ENCODE measurements at places on chromosomes 7 and 10.
A peak's percentile ranks its signal among the peaks of the same experiment; 100 is the strongest.

DNA sequence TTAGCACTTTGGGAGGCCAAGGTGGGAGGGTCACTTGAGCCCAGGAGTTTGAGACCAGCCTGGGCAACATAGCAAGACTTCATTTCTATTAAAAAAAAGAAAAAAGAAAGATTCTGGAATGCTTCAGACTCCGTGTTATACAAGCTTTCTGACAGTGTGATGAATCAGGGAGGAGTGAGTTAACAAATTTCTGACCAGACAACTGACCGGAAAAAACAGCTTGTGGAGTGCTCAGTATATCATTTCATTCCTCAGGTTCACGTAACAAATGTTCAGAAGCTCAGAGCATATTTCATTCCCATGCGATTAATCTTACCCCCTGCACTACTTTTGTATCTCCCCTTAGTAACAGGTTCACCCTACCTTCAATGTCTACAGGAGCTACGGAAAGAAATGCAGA is 28.6 kb upstream of the TNPO3 start:
- DNase-seq, result no peak

DNA sequence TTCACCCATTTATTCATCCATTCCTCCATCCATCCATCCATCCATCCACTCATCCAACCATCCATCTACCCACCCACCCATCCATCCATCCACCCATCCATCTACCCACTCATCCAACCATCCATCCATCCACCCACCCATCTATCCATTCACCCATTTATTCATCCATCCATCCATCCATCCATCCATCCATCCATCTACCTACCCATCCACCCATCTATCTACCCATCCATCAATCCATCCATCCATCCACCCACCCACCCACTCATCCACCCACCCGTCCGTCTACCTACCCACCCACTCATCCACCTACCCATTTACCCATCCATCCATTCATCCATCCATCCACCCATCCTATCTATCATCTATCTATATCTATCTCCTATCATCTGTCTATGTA is 169.4 kb upstream of the SHH start:
- no peak for DNase-seq

- DNase-seq, result no peak
These were observed 3.7 kb upstream of the ELMO1 start for GRCh38 chr7:37452346-37452745.

DNA sequence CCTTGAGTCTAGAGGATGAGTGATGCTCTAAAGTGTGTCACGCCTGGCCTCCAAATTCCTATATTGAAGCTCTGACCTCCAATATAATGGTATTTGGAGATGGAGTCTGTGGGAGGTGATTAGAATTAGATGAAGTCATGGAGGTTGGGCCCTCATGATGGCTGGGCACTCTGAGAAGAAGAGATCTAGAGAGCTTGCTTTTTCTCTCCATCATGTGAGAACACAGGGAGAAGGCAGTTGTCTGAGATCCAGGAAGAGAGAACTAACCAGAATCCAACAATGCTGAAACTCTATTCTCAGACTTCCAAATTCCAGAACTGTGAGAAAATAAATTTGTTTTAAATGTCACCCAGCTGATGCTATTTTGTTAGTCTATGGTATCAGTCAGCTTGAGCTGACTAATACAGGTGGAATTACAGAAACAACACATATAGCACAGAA is 15.1 kb downstream of the RNF216 start:
- DNase-seq, result no peak

DNA sequence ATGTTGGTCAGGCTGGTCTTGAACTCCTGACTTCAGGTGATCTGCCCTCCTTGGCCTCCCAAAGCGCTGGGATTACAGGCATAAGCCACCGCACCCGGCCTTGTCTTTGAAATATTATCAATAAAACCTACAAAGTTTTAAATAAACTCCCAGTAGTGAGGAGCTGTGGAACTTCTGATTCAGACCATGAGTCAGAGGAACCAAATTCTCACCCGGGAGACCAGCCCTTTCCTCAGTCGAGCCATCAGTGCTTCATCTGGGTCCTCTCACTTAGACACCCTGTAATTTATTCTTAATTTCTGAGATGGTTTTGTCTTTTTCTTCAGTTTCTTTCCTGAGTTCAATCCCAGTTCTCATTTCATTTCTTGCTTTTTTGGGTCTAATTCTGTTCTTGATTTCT is 68.6 kb downstream of the DYNC2I1 start:
- DNase-seq, result no peak

DNA sequence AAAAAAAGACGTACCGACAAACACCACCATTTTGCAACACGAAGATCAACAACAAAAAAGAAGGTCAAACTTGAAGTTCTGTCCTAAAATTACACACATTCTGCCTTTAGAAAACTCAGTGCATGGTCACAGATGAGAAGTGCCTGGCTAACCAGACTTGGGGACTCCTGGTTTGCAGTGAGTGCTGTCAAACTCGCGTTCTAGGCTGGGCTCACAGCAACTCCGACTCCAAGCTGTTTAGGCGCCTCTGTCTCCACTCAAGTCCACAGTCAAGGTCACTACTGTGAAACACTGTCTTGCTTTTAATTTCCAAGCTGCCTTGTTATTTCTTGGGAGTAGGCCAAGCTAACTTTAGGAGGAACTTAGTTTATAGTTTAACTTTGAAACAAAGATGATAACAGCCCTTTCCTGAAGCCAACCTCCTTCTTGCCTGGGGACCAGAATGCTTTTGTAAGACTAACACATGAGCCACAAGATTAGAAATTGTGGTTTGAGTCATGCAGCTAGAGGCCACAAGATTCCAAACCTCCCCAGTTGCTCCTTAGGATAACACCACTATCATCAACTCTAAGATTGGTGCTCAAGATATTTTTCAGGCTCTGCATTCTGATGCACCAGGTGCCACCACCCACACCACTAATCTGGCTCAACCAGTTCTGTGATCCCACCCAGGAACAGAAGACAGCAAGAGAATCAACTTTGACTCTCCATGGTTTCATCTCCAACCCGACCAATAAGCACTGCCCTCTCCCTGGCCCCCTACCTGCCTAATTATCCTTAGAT is 1.1 kb upstream of the DNAAF5 start:
- DNase-seq, result no peak

DNA sequence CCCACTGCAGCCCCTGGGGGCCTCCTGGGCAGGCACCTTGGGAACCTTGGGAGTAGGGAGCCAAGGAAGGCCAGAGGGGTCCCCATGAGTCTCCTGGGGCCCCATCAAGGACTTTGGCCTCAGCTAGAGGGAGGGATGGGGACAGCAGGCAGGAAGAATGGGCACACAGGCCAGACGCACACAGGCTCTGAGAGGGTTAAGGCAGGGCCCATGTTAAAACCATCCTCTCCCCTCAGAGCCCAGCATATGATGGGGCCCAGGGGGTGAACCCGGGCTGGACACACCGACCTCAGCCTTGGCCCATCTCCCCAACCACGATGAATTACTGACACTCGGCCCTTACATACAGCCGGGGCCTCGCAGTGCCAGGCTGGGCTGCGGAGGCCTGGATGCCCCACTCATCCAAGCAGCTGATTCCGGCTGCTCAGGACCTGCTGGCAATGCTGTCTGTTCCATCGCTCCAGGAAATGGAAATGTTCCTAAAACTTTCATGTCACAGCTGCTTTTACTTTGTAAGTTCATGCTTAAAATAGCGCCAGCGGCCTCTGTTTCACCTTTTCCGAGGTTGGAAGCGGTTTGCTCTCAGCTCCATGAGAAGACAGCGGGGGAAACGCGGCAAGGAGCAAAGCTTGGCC is 17.3 kb upstream of the INPP5A start:
- no peak for DNase-seq

GRCh38 chr7:66748791-66749190 is 8.3 kb downstream of the RABGEF1 start:
- no peak for DNase-seq

- DNase-seq, result no peak
These were observed 14.3 kb upstream of the RPA3 start for GRCh38 chr7:7732621-7733281.

DNA sequence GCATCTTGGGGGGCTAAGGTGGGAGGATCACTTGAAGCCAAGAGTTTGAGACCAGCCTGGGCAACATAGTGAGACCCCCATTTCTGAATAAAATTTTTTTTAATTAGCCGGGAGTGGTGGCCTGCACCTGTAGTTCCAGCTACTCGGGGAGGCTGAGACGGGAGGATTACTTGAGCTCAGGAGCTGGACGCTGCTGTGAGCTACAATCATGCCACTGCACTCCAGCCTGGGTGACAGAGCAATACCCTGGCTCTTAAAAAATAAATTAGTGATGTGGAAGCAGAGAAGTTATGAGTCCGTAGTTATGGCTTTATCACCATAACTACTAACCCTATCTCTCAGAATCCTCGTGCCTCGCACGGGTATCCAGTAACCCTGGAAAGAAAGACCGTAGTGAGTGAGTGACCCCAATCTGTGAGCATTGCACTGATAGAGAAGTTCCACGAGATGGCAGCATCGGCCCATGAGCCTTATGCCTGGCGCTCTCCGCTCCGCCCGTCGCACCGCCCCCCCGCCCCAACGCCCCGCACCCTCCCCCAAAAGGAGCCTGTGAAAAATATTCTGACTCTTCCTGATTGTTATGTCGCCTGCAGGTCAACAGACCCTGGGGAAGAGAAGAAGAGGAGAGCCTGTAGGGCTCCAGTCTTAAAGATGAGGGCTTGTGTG is 4.9 kb upstream of the SLC29A3 start:
- peak; percentile 50 for DNase-seq

DNA sequence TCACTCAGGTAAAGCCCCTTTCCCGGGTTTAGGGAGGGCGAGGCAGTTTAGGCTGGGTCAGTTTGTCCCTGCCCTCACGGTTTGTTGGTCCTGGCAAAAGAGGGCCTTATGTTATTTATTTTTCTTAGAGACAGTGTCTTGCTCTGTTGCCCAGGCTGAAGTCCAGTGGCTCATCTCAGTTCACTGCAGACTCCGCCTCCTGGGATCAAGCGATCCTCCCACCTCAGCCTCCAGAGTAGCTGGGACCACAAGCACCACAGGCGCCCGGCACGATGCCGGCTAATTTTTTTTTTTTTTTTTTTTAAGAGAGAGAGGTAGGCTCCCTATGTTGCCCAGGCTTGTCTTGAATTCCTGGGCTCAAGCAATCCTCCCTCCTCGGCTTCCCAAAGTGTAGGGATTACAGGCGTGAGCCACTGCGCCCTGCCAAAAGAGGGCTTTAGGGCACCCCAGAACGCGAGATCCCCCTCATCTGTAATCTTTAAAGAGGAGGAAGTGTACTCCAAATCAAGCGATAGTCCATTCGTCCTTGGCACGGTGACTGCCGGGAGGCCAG is 626 bp upstream of the BMS1 start:
- DNase-seq, result no peak

GRCh38 chr7:106464651-106465050 is 179.9 kb upstream of the NAMPT start:
- no peak for DNase-seq

GRCh38 chr7:79921976-79922375 is 212.7 kb upstream of the GNAI1 start:
- no peak for DNase-seq

- DNase-seq, result no peak
These were observed 77.4 kb downstream of the DLG5 start for GRCh38 chr10:77849039-77849664.

DNA sequence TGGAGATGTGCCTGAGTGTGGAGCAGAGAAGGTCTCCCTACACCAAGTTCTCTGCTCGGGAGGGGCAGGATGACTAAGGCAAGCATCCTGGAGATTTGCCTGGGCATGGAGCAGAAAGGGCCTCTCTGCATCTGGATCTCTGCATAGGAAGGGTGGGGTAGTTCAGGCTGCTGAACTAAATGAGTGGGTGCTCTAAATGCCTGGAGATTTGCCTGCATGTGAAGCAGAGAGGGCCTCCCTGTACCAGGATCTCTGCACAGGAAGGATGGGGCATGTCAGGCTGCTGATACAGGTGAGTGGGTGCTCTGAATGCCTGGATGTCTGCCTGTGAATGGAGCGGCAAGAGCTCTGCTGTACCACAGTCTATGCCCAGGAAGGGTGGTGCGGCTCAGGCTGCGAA is 680.7 kb downstream of the SUGCT start:
- DNase-seq, result no peak

DNA sequence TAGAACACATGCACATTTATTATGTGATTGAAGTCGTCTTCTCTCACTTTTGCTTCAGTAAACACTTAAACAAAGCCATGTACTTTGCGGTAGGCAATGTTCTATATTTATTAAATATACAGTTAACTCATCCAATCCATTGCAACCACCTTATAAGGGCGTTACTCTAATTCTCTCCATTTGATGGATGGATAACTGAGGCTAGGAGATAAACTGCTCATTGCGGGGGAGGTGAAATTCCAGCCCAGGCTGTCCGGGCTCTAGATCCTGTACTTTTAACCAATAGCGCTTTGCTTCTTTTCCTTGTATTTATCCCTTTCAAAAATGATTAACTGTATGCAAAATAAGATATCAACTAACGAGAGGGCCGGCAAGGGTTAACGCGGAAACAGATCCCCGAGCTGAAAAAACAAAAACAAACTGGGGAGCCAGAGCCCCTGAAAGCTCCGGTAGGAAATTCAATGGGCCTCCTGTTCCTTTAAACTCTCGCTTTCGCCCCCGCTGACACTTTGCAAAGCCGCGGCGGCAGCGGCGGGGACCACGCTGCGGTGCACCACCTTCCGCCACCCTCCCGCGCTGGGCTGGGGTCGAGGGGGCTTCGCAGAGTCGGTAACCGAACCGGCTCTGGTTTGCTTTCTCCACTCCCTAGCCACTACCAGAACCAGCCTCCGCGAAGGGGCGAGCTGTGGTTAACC is 1.0 kb upstream of the PLXDC2 start:
- no peak for DNase-seq

GRCh38 chr7:82501346-82501745 is 57.8 kb upstream of the CACNA2D1 start:
- no peak for DNase-seq

DNA sequence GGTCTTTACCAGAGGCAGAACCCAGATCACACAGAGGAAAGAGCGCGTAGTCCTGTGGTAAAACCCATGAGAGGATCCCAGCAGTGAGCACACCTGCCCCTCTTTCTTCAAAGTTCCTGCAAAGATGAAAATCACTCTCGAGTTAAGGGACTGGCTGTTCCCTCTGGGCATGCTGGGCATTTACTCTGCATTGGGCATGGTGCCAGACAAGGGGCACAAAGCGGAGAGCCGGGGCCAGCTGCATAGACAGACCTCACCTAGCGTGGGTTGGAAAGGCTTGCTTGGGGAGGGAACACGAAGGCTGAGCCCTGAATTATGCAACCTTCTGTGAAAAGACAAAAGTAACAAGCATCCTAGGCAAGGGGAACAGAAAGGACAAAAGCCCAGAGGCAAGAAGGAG is 120.0 kb upstream of the TCERG1L start:
- no peak for DNase-seq

GRCh38 chr10:19048489-19048888 is at the start of gene MALRD1:
Gene MALRD1, plus strand, starts transcription at chr10:19048801. Its CDS starts 138 bp downstream, at chr10:19048939.
- DNase-seq, result no peak

GRCh38 chr7:153396475-153396874 is 636.9 kb downstream of the ACTR3B start:
- DNase-seq, result no peak

GRCh38 chr10:48478469-48478868 is 126.4 kb downstream of the ARHGAP22 start:
- DNase-seq, result no peak
